ENCODE measurements at places on chromosomes 5 and 9.

- DNase-seq, result no peak
Measured at GRCh38 chr9:84748112-84748511, 78.6 kb downstream of the NTRK2 start.

DNA sequence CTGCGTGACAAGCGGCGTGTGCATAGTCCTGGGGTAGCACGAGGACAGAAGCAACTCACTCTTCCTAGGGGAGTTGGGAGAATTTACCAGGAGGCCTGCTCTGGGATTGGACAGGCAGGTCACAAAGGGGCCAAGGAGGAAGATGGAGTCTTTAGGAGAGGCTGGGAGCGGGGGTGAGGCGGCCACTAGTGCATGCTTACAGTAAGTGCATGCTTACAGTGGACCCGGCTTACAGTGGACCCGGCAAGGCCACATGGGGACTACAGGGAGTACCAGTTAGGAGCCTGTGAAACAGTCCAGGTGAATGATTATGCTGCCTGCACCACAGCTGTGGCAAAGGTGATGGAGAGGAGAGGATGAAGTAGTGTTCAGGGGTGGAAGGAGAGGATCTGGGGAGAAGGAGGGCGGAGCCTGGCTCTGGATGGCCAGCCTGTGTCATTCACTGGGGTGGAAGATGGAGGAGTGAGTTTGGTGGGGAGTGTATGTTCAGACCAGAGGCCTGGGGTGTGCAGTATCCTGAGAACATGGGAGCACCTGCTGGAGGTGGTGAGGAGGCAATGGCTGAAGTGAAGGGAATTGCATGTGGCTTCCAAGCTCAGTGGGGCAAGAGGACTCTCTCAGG lies 78.7 kb downstream of the CRB2 start:
- DNase-seq, result no peak

DNA sequence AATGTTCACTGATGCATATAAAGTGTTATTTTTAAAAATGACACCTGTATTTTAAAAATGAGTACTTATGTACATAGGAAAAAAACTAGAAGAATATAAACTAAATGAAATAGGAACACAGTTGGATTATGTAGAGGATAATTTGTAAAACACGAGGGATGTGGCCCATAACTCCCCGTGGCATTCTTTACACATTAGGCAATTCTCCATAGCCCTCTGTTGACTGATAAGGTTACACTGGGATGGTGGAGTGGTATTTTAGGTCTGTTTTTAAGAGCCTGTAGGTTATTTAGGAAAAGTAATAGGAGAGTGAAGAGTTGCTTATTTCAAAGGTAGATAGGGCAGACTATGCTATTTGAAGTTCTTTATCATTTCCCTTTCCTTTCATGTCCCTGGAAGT lies 1.8 kb downstream of the CAVIN4 start:
- DNase-seq, result no peak

- DNase-seq, result no peak
Measured at GRCh38 chr5:119943148-119943547, 313.8 kb downstream of the FAM170A start.

- DNase-seq, result no peak
Measured at GRCh38 chr5:113214606-113215323, 220.0 kb downstream of the TSSK1B start.

DNA sequence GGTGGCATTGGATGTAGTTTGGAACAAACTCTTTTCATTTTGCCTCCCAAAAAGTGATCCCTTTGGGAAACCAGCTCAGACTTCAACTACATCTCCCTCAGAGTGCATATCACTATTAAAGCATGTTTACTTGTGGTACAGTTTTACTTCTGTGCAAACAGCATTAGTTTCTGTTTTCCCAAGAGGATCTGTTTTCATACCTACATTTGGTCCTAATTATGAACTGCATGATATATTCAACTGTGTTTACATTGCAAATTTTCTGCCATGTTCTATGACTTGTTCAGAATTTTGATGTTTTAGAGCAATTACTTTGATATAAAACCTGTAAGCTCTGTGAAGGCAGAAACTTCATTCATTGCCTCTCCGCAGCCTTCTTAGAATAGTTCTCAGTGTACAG lies 681.5 kb upstream of the ACO1 start:
- no peak for DNase-seq

DNA sequence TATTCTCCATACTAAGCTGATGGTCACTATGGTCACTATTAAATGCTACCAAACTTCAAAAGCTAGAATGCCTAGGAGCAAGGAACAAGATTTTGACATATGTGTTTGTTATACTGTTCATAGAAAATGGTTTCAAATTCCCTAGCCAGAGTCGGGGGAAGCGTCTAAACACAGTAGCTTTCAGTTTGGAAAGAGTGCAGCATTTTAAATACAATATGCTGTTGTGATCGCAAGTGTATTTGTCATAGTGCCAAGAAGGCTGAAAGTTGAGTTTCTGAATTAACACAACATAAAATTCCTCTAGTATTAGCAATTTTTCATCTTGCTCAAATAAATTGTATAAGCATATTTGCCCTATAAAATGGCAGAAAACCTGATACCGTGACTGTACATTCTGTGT lies 280.4 kb downstream of the ZNF608 start:
- DNase-seq, result no peak

DNA sequence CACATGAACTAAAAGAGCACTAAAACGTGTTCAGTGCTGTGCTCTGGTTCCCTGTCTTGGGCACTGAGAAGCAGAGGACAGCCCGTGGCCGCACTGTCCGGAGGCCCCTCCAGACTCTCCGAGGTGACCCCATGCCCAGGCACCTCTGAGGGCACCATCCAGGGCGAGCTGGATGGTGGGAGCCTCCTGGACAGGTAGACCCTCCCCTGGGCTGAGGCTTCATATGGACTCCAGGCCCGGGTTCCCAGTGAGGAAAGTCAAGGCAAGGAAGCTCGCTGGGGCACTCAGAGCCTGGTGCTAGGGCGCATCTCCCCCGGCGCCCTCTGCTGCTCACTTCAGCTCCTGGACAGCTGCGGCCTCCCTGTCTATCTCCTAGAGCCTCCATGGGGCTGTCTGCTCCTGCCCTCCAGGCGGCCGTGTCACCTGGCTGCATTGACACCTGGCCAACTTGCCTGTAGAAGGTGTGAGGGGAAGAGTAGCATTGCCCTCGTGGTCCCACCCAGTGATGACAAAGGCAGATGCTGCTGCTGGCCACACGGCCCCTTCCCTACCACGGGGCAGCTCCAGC lies 178.2 kb upstream of the IRX1 start:
- DNase-seq, result no peak

DNA sequence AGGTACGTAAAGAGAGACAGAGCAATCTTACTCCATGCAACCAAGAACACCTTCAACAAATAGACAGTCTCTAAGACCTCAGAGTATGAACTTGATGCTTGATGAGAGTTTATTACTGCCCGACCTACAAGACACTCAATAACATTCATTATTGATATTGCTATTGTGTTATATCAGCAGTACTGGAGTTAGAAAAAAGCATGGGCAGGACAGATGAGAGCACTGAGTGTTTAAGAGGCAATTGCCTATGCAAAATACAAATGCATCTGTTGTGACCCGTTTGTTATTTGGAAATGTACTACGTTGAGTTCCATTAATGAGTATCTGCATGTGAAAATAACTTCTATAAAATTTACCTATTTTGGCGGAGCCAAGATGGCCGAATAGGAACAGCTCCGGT lies 8.1 kb upstream of the MARCOL start:
- DNase-seq, result no peak

GRCh38 chr9:114002271-114002985 lies 75.7 kb downstream of the AMBP start:
- DNase-seq, result no peak

- no peak for DNase-seq
Measured at GRCh38 chr5:122653087-122654017, 121.5 kb upstream of the SNX2 start.

DNA sequence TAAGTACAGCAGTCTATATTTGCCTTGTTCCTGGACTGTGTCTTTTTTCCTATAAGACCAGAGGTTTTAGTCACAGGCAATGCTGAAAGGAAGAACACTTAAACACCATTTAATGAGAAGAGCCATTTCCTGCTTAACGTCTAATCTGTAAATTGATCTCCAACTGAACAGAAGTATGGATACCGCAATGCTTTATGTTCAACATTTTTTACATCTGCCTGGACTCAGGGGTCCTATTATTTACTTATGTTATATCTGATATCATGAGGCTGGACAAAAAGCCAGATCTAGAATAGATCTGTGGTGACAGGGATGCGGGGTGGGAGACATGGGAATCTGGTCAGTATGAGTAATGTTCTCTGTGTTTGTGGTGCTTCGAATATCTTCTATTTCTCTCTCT lies 334.6 kb upstream of the MPDZ start:
- DNase-seq, result no peak

DNA sequence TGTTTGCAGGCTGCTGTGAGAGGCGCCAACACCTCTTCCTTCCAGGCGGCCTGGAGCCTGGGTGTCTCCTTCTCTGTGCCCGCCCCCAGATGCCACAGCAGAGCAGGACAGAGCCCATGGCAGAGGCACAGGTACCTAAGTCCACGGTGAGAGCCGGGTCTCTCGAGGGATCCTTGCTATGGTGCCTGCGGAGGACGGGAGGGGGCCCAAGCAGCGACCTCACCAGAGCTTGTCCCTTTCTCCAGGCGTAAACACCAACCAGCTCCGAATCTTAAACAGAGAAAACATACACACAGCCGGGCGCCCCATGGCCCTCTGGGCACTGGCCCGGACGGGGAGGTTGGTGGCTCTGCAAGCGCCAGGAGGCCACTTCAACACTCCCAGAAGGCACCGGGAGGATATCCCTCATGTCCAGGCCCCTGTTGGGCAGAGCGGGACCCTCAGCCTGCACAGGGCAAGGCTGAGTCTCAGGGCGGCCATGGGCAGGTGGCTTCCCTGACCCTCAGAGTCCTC lies 11.8 kb downstream of the CCDC187 start:
- no peak for DNase-seq

GRCh38 chr9:104091708-104092107 lies 2.4 kb upstream of the SMC2 start:
- DNase-seq, result peak; percentile 10

- DNase-seq, result peak; percentile 14
Measured at GRCh38 chr9:546797-547223, 294.7 kb upstream of the DMRT1 start.

DNA sequence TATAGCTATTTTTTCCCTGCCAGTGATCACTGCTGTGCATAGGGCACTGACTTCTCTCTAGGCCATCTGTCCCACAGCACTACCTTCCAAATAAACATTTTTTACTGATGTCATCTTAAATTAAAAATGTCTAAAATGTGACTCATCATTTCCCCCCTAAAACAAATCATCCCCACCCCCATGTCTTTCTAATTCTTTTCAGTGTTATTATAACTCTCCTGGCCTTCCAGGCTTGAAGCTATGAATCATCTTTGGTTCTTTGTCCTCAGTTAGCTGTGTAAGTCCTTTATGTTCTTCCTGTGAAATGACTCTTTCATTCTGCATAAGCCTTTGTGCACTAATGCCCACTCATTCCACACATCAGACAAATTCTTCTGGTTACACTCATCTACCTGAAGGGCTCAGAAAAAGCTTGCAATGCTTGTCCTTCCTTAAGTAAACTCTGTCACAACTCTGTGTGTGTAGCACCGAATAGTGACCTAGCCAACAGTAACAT lies 78.1 kb downstream of the CFAP95 start:
- DNase-seq, result no peak

GRCh38 chr5:136927571-136927970 lies 562.2 kb upstream of the TRPC7 start:
- DNase-seq, result no peak
